Stimulated activated CD8-positive, alpha-beta memory T cell treated with anti-CD3 and anti-CD28 coated beads, Interleukin-4, amount 100 ng/mL, for 4 hours (primary cell): ENCODE measurements at places on chromosomes 16 and 17.

GRCh38 chr17:40463122-40463550 is 19.9 kb downstream of the IGFBP4 start:
- DNase-seq: no peak

DNA sequence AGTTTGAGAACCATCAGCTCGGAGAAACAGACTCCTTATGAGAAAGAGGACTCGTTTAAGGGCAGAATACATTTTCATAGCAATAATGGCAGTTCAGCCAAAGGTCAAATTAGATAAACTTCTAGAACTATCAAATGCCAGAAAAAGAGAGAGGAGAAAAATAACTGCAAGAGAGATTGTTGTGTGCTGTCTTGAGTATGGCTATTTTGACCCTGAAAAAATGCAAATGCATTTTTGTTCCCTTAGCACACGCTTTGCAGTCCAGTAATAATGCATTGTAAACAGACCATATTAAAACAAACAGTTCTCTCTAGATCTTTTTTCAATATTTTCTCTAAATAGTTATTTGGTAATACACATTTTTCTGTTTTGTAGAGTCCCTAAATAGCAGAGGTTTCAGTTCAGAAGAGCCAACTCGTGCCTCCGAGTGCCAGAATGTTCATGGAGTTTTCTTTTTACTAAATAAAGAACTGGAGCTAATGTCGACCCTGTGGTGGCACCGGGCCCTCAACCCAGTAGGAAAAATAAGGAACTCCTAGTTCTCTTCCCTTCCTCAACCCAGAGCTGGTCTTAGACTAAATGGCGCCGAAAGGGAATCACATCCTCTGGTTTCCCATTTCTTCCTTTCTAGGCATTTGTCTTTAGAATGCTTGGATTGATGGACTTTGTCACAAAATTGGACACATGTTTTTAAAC is 298.0 kb downstream of the MAP2K4 start:
- DNase-seq: no peak

- DNase-seq: no peak
Measured at GRCh38 chr16:55062442-55062841, 131.8 kb downstream of the IRX5 start.

DNA sequence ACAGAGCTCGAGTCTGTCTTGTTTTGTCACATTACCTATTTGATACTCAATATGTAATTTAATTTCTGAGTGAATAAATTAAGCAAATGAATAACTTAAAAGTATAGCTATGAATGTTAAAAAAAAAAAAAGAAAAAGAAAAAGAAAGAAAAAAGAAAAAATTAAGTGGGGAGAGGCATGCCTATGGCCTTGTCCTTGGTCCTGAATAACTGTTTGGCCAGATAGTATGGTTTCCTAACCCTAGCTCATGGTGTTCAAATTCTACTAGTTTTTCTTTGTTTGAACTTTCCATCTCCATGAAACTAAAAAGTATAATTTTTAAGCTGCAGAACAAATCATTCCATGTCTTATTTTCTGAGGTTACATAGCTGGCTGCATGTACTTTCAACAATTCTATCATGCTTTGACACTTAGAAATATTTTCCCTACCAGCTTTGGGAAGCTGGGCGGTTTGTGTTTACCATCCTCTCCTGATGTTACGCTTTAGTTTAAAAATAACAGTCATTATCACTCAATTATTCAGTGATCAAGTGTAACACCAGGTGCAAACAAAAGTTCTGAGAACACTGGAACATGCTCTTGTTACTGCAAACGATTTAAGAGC is 31.8 kb downstream of the TOX3 start:
- no peak for DNase-seq

- peak; percentile 29 for DNase-seq
Measured at GRCh38 chr17:28384281-28385036, 13.0 kb downstream of the SARM1 start.
